ENCODE measurements at places on chromosomes 3 and 15.

DNA sequence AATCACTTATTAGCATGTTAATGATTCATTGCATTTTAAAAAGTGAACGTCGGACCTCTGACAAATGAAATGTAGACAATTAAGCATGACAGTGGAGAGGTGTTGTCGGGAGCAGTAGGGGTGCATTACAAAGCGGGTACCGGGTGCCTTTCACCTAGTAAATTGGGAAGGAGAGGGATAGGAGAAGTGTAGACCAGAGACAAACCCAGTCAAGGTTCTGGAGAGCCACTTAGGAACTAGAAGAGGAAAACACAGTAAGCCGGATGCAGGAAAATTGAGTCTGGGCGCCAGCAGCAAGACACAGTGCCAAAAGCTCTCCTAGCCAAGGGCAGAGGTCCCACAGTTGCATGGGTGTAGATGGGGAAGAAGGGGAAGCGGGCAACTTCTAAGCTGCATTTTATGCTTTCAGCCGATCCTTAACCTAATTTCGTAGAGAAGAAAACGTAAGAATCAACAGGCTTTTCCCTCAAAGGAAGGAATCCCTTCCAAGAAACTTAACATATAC lies 3.1 kb upstream of the CERS3 start:
- DNase-seq = no peak

DNA sequence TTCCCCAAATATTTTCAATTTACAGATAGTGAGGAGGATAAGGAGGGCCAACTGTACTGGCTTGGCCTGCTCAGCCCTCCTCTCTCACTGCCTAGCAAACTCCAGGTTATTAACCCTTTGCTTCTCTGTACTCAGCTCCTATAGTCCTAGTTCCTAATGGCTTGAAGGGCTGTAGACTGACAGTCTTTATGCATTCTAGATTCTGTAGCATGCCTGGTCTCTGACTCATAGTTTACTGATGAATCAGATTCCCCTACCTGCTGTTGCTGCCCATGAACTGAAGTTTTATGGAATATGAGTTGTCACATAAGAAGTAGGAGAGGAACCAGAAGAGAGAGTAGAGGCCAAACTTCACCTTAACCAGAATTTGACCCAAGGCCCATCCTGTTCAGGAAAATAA lies 27.1 kb upstream of the MAP3K13 start:
- DNase-seq = no peak

GRCh38 chr3:19487386-19487785 lies 339.1 kb downstream of the KCNH8 start:
- no peak for DNase-seq

DNA sequence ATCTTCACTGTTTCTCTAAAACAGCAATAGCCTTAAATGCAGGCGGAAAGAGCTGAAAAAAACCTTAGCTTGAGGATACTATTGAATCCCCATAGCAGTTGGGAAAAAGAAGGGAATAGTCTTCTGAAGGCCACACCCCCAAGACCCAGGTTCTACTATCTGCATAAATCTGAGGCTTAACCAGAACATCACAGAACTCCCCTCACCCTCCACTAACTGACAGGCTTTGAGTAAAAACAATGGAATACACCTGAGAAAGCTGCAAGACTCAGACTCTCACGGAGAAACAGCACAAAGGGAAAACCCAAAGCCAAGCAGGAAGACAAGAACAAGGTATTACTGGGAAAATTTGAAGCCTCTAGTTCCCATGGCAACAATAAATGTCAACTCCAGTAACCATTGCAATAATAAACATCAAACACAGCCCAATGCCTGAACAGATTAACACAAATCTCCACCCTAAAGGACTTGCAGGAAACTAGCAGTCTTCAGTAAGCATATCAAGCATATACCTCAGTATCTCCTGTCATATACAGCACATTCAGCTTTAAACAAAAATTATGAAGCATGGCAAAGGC lies 56.4 kb downstream of the TMCC1 start:
- no peak for DNase-seq

GRCh38 chr15:90489514-90489913 lies 40.2 kb upstream of the CRTC3 start:
- no peak for DNase-seq
